Ascending aorta (tissue), 2 donors: ENCODE measurements at places on chromosomes 7 and 10. TPM values are rescaled to one million over a fixed set of nuclear protein-coding genes. Genes with fewer than 3 reads are reported as not detected.

Gene SKIDA1
- not detected for total RNA-seq

Gene SRGN
- 155 TPM for total RNA-seq

Gene OR2A7
- 4.9 TPM for total RNA-seq

DNA sequence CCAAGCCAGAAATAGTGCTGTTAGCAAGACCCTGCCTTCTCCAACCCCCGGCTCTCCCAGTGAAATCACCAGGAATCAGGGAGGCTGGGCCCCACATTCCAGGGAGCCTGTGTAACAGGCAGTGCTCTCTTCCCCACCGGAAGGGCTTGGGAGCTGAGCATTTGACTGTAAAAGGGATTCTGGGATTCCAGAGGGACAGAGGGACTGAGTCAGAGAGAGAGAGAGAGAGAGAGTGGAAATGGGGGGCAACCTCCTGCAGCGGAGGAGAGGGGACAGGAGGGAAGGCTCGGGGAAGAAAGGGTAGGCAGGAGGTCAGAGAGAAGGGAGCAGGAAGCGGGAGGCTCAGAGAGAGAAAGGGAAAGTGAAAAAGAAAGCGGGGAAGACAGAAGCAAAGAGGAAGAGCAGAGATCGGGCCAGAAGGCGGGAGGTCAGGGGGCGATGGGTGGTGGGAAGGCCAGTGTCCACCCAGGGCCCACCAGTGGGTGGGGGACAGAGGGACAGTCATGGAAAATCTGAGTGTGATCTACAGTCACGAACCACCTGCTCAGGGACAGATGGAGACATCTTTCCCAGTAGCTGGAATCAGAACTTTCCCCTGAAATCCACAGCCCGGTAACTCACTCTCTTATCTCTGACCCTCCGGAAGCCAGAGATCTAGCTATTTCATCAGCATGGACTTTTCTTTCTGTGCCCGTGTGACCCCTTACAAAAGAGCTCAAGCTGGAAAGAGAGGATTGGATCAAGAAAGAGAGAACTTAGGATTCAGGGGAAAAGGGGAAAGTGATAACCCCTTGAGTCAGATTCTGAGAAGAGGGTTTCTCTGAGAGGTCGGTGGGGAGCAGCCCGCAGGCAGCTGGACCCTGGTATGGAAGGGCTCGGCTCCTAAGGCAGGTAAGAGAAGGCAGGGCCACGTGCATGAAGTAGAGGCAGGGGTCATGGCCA lies 4.6 kb upstream of the SERPINE1 start:
- peak overlapping the region; percentile 98 for H3K27ac ChIP-seq
- no peaks in the 10 kb centered on the region for H3K36me3 ChIP-seq
- H3K4me1 ChIP-seq: peaks cover 18% of the 10 kb centered on the region

DNA sequence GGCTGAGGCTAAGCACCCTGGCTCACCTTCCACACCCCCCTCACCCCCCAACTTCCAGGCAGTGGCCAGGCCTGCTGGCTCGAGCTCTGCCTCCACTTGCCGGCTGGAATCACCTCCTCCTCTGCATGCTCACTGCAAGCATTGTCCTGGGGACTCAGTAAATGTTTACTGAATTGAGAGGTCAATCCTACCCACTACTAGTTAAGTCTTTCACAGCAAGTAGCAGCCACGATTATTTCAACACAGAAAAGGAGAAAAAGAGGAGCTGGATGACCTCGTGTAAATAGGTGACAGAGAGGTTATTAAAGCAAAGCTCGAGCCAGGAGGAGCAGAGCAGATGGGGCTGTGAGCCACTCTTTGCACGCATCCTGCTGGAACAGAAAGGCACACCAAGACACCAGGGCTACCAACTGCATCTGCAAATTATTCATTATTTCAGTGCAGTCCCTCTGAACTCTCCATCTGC lies 32.1 kb downstream of the HIPK2 start:
- H3K27ac ChIP-seq: no peak overlapping the region
- no peaks in the 10 kb centered on the region for H3K27me3 ChIP-seq
- H3K4me1 ChIP-seq: peaks cover 15% of the 10 kb centered on the region
- H3K4me3 ChIP-seq: no peak overlapping the region

DNA sequence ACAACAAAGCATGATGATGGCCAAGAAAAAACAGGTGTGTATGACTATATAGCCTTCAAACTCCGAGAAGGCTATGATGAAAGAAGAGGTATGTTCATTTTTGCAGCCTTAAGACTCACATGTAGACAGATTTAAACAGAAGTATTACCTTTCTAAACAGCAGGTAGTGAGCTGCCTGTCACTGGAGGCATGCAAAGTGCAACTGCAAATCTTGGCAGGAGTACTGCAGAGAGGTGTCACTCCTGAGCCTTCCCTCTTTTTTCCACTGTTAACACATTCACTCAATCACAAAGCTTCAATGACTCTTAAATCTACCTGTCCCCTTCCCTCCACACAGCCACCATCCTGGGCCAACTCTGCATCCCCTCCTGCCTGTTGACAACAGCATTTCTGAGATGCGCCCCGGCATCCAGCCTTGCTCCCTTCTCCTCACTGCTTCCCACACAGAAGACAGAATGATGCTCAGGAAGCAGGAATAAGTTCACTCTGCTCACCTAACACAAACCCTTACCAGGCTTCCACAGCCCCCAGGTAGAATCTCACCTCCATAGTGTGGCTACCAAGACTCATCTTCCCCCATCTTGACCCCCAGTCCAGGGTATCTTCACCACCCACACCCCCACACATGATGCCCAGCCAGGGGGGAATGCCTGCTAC lies 161.9 kb upstream of the ZMIZ1 start:
- H3K4me1 ChIP-seq: no peaks in the 10 kb centered on the region
- H3K27ac ChIP-seq: no peak overlapping the region
- H3K36me3 ChIP-seq: no peaks in the 10 kb centered on the region
- no peak overlapping the region for H3K4me3 ChIP-seq

- H3K4me1 ChIP-seq: no peaks in the 10 kb centered on the region
- no peaks in the 10 kb centered on the region for H3K36me3 ChIP-seq
- no peak overlapping the region for H3K4me3 ChIP-seq
These were observed 93.2 kb downstream of the SORCS1 start for GRCh38 chr10:107071301-107071700.

GRCh38 chr7:50335795-50336754 lies 31.6 kb downstream of the IKZF1 start:
- H3K27me3 ChIP-seq: no peaks in the 10 kb centered on the region
- no peaks in the 10 kb centered on the region for H3K36me3 ChIP-seq
- peak overlapping the region; percentile 18 for H3K27ac ChIP-seq
- no peak overlapping the region for H3K4me3 ChIP-seq
- DNase-seq: no peak

GRCh38 chr10:131662851-131663250 lies 238.0 kb upstream of the PPP2R2D start:
- DNase-seq: no peak
- H3K27me3 ChIP-seq: no peaks in the 10 kb centered on the region
- H3K4me1 ChIP-seq: no peaks in the 10 kb centered on the region
- no peak overlapping the region for H3K4me3 ChIP-seq

- H3K4me3 ChIP-seq: no peak overlapping the region
- no peaks in the 10 kb centered on the region for H3K27me3 ChIP-seq
- no peak overlapping the region for H3K27ac ChIP-seq
- H3K36me3 ChIP-seq: peaks cover 18% of the 10 kb centered on the region
These were observed 52.4 kb upstream of the RHEB start for GRCh38 chr7:151572136-151572535.

GRCh38 chr10:114629083-114629823 lies 28.8 kb downstream of the ABLIM1 start:
- peaks cover 3% of the 10 kb centered on the region for H3K4me1 ChIP-seq
- no peaks in the 10 kb centered on the region for H3K36me3 ChIP-seq
- H3K27me3 ChIP-seq: no peaks in the 10 kb centered on the region

- DNase-seq: no peak
- no peaks in the 10 kb centered on the region for H3K27me3 ChIP-seq
- H3K27ac ChIP-seq: no peak overlapping the region
- no peaks in the 10 kb centered on the region for H3K36me3 ChIP-seq
- no peak overlapping the region for H3K4me3 ChIP-seq
- H3K4me1 ChIP-seq: no peaks in the 10 kb centered on the region
These were observed 333.7 kb downstream of the GFRA1 start for GRCh38 chr10:115939101-115939854.

- no peaks in the 10 kb centered on the region for H3K27me3 ChIP-seq
- no peak overlapping the region for H3K27ac ChIP-seq
- H3K36me3 ChIP-seq: no peaks in the 10 kb centered on the region
- no peak for DNase-seq
These were observed 31.0 kb downstream of the CDCA7L start for GRCh38 chr7:21914671-21915070.
